ENCODE measurements at places on chromosomes 3 and 15.

GRCh38 chr3:122324871-122325323 is at the start of gene CSTA:
TSS of gene CSTA (plus strand) at chr3:122325248. CDS start at chr3:122325293, 45 bp downstream.
- no peak for DNase-seq

- no peak for DNase-seq
These were observed 47.1 kb downstream of the OIP5 start for GRCh38 chr15:41285285-41285684.

DNA sequence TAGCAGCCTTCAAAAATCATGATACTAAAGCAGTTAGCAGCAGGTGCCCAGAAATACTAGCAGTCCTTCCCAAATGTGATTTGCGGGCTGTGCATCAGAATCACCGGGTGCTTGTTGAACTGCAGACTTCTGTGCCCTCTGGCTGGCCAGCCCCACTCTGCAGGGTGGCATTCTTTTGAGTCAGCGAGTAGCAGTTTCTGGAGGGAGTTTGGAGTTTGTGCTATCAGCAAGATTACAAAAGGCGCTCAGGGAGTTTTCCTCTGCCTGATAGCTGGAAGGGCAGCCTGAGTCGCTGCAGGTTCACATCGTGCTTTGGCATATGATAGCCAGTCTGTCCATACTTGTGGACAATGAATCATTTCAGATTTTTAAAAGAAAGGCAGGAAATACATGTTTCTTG is 57.6 kb downstream of the CLDN11 start:
- no peak for DNase-seq

- peak; percentile 51 for DNase-seq
These were observed 70.3 kb downstream of the CCNL1 start for GRCh38 chr3:157089455-157090221.

- no peak for DNase-seq
These were observed 43.2 kb upstream of the LEKR1 start for GRCh38 chr3:156782921-156783320.

DNA sequence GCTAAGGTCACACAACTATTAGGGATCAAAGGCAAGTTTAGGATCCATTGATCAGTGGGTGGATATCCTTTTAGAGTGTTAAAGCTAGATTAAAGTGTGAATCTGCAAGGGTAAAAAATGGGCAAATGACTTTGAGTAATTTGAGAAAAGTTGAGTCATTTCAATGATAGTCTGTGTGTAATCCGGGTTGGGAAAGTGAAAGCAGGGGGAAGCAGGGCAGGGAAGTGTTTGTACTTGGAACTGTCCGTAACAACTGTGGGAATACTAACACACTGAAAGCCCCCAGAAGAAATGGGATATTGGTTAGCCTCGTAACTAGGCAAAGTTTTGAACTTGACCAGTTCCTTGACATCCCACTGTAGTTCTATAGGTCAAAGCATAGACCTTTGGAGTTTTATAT is 187.2 kb upstream of the SLITRK3 start:
- DNase-seq, result no peak

DNA sequence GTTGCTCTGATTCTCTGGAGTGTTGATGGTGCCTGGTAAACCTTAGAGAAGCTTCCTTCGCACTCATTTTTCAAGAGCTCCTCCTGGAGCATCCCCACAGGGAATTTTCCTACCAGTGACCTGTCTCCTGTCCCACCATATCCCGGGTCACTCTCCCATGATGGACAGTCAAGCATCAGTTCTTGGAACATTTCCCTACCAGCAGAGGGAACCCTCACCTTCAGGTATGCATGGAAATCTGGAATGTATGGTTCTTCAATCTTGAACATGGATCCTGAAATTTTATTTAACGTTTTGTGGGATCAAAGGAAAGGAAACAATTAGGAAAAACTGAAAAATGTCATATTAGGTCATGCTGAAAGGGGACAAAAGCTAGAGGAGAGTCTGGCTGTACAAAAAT is 153.8 kb downstream of the SPATA16 start:
- no peak for DNase-seq

- no peak for DNase-seq
These were observed 150.5 kb upstream of the UBE2E2 start for GRCh38 chr3:23052620-23053019.

DNA sequence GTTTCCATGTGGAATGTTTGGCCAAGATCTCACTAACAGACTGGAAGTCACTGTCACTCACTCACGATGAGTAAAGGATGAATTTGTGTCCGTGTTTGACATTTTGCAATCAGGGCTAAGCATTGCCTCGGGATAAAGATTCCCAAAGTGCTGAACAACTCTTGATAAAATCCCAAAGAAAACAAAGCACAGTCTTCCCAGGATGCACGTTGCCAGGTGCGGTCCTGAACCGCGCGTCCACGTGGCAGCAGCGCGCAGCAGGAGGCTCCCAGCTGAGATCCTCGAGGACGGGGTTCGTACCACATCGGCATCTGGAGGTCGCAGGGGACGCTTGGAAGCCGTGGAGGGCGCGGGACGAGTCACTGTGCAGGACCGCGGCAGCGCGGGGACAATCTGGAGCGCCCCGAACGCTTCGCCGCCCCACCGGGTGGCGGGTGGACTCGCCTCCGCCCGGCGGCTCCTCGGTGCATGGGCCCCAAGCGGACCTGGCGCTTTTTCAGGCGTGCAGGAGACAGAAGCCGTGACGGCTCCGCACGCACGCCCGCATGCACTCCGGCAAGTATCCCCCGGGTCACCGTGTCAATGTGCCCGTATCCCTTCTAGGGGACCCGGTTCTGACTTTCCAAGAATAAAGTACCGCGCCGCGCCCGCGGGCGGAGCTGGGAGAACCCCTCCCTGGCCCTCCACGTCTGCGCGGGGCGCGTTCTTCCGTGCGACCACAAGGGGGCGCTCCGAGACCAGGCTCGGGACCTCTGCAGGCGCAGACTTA is 17.7 kb downstream of the CPN2 start:
- peak; percentile 83 for DNase-seq

DNA sequence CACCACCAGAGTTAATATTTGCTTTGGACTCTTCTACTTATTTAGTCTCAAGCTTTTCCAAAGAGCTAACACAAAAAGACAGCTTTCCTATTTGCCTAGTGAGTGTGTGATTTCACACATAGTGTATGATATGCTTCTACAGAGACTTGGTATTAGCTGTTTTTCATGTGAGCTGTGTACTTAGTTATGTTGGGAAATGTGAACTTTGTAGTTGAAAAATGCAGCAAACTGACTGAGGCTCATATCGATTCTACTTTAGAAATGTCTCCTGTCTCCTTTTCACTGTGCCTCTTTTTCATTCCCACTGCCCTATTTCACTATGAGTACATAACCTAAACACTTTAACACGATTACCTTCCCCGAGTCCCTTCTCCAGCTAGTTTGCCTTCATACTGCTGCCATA is 136.5 kb downstream of the ALCAM start:
- DNase-seq, result no peak

DNA sequence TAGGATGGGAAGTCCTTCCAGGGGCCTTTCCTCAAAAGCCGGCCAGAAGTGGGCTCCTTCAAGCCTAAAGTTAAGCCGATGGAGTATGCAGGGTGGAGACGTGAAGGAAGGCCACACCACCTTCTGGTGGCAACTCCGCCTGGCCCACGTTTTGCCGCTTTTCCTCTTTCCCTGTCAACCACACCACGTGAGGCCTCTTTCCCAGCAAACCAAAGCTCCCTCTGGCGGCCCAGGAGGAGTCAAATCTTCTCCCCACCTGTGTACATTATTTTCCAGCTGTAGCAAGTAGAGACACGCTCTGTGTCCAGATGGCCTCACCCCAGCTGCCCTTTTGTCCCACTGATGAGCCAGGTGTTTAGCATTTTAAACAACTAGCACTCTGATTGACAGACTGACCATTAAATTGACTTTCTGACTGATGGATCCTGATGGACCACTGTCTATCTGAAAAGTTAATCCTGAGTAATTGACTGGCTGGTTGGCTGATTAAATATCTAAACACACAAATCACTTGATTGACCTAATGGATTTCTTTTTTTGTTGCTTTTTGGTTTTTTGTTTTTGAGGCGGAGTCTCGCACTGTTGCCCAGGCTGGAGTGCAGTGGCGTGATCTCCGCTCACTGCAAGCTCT is 59.6 kb upstream of the ZBTB38 start:
- DNase-seq, result no peak

DNA sequence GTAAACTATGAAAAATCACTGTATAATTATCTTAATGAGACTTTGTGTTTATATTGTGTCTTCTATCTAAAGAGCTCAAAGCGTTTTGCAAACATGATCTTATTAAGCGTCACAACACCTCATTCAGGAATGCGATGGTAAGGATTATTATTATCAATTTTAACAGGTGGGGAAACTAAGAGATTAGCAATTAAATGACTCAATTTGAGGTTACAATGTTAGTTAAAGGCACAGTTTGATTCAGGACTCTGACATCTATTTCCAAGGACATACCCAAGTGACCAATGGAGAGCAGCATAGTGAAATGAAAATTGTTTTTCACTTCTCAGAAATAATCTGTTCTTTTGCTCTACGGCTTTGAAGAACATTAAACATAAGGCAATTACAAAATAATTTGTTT is 74.6 kb downstream of the FMN1 start:
- no peak for DNase-seq

DNA sequence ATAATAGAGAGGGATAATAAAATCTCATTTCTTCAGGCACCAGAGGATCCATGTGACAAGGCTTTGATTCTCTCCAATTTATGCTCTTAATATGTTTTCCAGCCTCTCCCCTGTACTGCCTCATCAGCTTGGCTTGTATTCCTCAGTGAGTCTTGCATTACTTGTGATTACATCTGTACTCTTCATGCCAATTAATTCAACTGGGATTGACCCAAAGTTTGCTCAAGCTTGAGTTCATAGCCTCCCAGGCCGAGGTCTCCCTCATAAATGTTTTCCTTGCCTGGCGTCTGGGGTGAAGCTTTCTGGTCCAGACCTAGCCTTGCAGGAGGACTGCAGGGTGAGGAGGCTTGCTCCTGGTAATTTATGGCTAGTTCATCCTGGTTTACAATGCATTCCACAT is 146.9 kb downstream of the CHST2 start:
- DNase-seq, result no peak

- DNase-seq, result no peak
These were observed 13.2 kb upstream of the AEN start for GRCh38 chr15:88607951-88608350.

DNA sequence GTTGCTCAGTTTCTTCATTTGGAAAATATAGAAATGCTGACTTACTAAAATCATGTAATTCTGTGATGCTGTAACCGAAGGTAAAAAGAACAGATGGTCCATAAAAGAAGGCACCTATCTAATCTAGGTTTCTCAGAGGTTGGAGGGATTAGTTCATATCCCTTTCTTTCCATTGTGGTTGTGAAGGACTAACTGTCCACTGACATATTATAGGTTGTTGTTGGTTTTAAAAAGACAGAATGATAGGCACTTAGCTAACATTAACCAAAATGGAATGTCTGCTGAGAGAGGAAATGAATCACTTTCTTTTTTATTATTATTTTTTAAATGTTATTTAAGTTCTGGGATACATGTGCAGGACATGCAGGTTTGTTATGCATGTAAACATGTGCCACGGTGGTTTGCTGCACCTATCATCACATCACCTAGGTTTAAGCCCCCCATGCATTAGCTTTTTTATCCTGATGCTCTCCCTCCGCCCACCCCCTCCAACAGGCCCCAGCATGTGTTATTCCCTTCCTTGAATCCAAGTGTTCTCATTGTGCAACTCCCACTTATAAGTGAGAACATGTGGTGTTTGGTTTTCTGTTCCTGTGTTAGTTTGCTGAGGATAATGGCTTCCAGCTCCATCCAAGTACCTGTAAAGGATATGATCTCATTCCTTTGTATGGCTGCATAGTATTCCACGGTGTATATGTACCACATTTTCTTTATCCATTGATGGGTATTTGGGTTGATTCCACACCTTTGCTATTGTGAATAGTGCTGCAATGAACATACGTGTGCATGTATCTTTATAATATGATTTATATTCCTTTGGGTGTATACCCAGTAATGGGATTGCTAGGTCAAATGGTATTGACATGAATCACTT is 45.8 kb downstream of the ALDH1A2 start:
- no peak for DNase-seq

DNA sequence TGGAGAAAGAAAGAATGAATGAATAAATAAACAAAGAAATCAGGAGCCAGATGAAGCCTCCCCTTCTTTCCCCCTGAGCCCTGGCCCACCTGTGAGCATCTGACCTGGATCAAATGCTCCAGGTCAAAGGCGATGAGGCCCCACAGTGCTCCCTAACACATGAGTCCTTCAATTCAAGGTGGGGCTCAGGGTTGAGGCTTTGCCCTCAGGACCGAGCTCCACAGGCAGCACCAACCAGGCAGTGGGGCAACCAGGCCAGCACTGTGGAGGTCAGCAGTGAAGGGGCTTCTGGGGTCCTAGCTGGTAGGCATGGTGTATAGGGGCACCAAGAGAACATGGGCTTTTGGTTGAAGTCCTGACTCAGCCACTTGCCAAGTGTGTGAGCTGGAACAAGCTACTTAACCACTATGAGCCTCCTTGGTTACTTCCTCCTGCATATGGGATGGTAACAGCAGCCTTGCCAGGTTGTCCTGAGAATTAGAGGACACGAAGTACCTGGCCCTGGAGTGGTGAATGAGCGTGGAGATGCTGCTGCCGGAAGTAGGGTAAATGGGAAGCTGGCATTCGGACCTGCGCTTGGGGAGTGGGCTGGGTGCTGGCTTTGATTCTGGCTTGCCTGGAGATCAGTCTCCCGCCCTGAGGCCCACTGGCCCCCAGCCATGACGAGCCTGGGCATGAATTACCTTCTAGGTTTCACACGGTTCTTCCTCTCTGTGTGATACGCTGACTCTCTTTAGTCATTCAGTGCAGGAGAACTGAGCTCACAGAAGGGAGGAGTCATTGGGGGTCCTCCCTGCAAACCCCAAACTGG is 10.0 kb upstream of the PAQR5 start:
- no peak for DNase-seq

DNA sequence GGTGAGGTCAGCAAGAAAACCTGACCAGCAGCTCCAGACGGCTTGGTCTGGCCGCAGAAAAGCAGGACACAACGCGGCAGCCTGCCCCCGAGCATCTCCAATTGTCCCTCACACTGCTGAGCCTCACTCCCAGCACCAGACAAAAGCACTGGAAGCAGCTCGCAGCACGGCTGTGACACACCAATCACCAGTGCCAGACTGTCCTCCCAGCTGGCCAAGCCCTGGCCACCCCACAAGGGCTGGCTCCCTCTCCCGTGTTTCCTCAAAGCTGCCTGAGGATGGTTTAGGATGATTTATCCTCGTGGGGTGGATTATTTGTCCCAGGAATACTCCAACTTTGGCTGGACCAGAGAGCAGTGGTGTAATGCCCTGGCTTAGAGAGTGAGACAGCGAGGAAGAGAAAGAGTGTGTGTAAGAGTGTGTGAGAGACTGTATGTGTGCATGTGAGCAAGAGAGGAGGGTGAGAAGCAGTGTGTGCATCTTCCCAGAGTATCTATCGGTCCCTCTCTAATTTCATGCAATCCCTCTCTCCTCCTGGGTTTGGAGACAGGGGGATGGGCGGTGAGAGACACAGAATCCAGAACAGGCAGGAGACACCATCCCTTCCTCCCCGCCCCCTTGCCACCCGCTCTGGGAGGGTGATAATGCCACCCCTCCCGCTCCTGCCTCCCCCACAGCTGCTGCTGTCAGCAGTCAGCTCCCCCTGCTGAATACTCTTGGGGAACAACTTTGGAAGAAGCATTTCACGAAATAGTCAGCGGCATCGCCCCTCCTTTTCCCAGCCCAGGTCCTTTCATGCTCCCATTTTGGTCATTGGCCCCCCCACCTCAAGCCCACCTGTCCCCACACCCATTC is 34.2 kb downstream of the SEMA5B start:
- DNase-seq, result no peak
